ENCODE measurements at places on chromosomes 7 and 10. TPM values are rescaled to one million over a fixed set of nuclear protein-coding genes. Genes with fewer than 3 reads are reported as not detected.

Gene FAM25G
- not detected for polyA plus RNA-seq

Gene NOLC1
- polyA plus RNA-seq = 66.7 TPM

Gene ATG9B
- 0.72 TPM for polyA plus RNA-seq

- DNase-seq = no peak
These were observed 808 bp downstream of the C10orf71 start for GRCh38 chr10:49299816-49300139.

DNA sequence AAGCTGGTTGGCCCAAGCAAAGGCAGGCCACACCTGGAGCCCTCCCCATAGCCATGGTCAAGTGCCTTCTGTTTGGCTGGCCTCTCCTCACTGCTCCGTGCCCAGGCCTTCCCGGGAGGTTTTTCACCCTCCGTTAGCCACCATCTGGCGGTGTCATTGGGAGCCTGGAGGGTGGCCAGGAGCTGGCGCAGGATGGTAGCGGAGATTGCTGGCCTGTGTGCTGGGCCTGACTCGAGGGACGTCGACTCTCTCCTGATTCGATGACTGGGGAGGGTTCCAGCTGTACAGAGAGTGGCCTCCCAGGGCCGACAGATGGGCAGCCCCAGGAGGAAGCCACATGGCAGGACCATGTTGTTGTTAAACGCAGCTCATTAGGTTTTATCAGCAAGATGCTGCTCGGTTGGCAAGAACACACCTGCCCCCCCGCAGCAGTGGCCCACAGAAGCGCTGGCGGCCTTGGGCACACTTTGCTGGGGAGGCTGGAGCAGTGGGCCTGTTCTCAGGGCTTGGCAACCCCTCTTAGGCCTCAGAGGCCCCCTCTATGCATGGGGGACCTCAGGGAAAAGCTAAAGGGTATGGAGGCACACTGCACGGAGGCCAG, 64.0 kb upstream of the CACUL1 start:
- no peak for DNase-seq

GRCh38 chr10:33008499-33009243, 50.6 kb upstream of the ITGB1 start:
- peak; percentile 82 for DNase-seq

GRCh38 chr10:114584419-114584818, 73.7 kb downstream of the ABLIM1 start:
- DNase-seq = no peak

Gene AKR1C2
- 5.7 TPM for polyA plus RNA-seq

Gene PLA2G12B
- polyA plus RNA-seq = 0.17 TPM

DNA sequence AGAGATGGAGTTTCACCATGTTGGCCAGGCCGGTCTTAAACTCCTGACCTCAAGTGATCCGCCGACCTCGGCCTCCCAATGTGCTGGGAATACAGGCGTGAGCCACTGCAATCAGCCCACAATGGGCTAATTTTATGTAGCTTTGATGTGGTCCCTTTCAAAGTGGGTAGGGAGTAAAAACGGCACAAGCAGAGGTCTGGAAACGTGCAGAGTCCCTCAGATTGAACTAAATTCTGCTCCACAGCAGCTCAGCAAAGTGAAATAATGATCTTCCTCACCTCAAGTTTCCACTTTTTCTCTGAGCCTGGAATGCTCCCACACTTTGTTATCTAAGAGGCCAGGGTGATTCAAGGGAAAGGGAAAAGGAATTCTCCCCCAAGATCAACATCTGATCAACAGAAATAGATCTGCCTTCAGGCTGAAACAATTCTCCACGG, 6.1 kb downstream of the CCDC3 start:
- no peak for DNase-seq

DNA sequence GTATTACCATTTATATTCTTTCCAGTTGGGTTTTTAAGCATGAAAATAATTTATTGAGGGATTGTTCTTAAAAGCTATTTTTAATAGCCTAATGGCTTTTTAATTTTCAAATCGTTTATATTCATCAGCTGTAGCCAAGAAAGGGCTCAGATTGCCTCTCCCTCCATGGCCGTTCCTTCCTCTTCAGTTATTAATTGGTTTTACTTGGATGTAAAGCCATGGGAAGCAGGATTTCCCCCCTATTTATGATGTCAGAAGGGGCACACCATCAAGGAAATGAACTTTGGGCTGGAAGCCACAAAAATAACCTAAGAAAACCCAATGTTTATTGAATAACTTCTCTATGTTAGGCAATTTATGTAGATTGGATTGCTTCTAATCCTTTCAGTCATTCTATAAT, 656.3 kb downstream of the TYW1 start:
- DNase-seq = no peak

GRCh38 chr7:102415685-102416225, 17.6 kb upstream of the ORAI2 start:
- no peak for DNase-seq

DNA sequence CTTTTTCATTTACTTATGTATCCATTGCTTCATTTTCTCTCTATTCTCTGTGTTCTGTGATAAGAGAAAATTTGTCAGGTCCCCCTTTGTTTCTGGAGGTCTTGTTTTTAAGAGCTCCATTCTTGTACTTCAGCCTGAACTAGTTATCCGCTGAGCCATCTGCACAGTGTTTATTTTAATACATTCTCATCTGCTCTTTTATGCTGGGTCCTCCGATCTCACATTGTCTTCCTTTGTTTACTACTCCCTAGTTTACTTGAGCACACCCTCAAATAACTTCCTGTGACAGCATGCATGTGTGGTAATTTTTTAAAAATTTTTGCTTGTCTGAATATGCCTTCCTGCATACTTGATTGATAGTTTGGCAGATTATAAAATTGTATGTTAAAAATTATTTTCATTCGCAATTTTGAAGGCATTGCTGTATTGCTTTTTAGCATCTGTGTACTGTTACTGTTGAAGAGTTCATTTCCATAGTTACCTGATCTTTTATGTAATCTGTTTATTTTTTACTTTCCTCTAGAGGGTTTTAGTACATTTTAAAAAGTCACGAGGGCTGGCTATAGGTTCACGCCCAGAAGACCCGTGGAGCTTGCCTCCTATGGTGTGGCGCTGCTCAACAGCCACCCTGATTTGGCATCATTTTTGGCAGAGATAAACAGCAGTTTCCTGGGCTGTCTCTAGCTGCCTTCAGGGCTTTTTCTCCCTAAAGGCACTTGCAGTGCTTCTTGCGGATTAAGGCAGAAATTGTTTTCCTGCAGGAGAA, 31.9 kb downstream of the RSBN1L start:
- peak; percentile 34 for DNase-seq

DNA sequence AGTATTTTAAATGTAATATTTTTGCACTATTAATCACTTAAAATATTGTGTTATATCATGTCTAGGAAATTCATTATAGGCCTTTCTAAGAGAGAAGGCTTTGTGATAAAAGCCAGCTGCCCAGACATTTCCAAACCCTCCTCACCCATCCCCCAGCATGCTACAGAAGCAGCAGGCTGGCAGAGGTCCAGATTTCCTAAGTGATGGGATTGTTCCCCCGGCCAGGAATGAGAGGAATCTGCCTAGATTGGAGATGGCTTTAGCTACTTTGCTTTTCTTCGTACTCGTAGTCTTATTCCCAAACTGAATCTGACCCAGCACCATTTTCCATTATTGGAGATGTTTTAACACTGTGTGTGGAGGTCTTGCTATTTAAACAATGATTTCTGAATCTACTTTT, 29.4 kb downstream of the CDK14 start:
- peak; percentile 41 for DNase-seq

DNA sequence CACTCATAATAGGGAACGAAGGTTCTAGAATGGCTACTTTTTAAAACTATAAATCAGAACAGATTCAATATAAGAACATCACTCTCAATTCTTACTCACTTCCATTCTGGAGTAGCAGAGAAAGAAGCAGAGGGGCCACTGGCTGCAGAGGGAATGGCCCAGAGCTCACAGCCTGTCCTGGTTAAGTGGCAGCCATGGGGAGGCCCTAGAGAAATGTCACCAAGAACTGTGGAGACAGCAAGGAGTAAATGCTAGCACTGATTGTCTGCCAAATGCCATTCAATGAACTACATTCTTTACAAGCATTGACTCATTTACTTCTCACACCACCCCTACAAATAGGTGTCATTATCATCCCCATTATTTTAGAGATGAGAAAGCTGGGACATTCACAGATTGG, 74.6 kb upstream of the KCNMA1 start:
- no peak for DNase-seq

DNA sequence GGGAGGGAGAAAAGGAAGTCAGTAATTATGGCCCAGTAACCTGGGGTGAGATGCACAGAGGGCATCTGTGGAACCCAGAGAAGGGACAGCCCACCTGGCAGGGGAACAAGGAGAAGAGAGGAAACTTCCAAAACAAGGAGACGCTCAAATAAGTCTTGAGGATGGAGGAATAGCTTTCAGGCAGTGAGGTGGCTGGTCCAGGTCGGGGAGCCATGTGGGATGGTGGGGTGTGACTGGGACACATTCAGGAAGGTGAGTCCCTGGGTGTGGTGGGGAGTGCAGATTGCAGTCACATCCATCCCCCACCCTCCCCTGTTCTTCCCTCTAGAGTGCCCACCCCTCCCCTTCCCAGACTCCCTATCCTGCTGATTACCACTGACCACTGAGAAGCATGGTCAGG, 175.4 kb downstream of the GRID1 start:
- no peak for DNase-seq

Gene DRGX
- not detected for polyA plus RNA-seq

DNA sequence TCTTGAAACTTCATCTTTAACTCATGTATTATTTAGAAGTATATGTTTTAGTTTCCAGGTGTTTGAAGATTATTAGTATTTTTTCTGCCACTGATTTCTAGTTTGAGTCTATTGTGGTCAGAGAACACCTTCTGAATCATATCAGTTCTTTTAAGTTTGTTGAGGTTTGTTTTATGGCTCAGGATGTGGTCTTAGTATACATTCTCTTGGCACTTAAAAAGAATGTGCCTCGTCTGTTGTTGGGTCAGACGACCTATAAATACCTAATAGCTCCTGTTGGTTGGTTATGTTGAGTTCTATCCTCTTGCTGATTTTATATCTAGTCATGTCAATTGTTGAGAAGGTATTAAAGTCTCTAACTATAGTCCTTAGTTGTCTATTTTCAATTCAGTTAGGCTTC, 15.9 kb downstream of the TDRD1 start:
- no peak for DNase-seq

DNA sequence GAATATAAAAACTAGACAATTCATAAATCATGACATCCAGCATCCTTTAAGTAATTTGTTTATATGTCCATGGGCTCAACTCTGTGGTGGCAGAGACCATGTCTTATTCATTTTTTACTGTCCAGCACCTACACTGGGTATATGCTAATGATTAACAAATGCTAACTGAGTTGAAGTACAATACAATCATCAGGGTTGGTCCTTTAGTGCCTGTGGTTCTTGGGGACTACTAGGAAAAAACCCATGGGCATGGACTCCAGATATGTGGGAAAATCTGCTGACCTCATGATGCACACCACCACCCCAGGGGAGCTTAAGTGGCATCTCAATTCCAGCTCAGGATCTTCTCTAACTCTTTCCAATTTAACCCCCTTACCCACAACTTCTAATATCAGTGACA, 85.3 kb upstream of the YAE1 start:
- DNase-seq = no peak

- DNase-seq = peak; percentile 75
These were observed 201.7 kb upstream of the PRSS58 start for GRCh38 chr7:142459551-142459963.

GRCh38 chr7:38903057-38903456, 5.9 kb downstream of the VPS41 start:
- no peak for DNase-seq

- DNase-seq = no peak
These were observed 252.3 kb downstream of the ARL4A start for GRCh38 chr7:12939694-12940093.

DNA sequence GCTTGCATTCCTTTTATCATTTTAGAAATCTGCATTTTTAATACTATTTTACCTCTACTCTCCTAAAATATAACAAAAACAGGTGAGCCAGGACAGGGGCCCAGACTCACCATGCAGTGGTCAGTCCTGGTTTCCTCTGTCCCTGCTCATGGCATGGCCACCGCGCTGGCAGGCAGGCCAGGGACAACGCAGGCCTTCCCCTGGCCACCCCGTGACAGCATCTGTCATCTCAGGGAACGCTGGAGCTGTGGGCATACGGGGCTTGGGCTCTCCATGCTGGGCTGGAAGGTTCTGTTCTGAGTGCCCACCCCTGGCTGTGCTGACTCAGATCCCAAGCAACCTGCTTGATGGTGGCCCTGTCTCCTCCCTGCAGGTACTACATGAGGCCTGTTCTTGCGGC, 35.1 kb upstream of the CDH23 start:
- DNase-seq = no peak

Gene FOXP2
- 9.3 TPM for polyA plus RNA-seq

Measured in hindlimb muscle (tissue), 1 donor.